ENCODE measurements at places on chromosomes 16 and 17.
A peak's percentile ranks its signal among the peaks of the same experiment; 100 is the strongest.

DNA sequence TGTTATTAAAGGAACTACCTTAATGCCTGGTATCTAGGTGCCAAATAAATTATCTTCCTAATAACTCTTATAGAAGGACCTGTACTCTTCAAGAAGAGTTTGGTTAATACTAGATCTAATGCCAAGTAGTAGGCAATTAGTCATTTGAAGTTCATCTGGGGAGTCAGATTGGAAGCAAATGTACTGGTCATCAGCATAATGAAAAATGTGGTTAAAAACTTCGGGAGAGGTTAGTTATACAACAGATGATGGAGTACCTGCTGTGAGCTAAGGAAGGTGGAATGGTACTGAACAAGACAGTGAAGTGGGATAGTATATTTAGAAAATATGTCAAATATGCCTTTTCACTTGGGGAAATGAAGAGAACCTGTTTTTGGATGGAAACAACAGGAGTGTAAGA lies 49.2 kb downstream of the TNRC6A start:
- no peak for DNase-seq

DNA sequence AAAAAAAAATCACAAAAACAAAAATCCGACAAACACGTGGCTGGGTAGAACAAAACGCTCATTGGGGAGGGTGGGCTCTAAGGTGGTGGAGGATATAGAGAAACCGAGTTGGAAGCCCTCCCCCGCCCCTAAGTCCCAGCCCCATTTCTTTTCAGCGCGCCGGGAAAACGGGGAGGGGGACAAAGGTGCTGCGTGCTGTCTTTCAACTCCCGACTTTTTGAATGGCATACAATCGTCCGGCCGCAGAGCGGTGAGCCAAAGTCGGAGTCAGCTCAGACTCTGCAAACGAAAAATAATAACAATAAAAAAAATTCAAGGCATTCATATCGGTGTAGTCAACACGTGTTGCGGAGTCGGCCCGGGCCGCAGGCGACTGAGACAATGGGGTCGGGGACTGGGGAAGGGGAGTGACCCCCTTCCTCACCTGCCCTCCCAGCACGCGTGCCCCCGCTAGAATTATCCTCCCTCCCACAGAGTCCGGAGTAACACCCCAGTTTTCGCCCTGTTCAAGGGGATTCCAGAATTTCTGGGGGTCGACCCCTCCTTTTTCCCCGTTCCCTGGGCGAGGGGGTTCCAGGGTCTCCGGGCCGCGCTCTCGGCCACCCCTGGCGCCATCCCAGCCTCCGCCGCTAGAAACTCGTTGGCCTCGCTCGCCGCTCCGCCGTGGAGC lies 1.7 kb upstream of the IGF2BP1 start:
- peak; percentile 22 for DNase-seq

GRCh38 chr17:33266611-33267010 lies 26.5 kb downstream of the ASIC2 start:
- DNase-seq: no peak

DNA sequence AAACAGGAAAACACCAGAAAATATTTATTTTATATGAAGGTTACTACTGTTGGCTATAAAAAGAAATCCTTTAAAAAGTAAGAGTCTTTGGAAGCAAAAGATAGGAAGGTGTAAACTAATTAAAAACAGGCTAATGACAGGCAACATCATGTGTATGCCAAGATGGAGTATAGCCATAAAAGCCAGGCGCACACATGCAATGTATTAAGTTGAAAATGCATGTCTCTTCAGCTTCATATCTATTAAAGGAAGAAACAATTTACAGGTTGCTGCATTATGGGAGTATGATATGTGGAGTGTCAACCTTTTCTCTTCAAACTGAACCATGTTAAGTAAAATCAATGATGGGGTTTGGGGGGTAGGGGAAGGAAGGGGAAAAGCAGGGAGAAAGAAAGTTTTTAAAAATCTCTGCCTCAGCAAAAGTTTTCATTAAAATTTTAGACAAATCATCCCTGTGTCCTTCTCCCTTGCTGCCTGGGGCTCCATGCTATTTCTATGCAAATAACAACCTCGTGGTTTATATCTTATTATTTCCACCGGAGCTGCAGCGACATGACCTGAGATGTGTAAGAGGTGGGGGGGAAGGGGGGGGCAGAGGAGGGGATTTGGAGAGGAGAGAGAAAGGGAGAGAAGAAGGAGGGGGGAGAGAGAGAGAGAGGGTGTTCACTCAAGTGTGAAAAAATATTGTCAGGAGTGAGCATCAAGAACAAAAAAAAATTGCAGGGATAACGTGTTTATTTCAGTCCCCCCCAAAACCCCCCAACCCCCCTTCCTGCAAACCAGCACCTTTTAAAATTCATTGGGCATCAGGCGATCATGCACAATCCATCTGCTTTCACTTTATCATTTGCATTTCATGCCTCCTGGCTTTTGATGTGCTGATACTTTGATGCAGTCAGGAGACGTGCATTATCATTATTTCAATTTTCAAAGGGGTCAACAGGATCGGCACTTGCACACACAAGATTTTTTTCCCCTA lies 197.6 kb downstream of the AATF start:
- no peak for DNase-seq

- no peak for DNase-seq
Measured at GRCh38 chr17:48582750-48583069, 4.6 kb upstream of the HOXB4 start.

DNA sequence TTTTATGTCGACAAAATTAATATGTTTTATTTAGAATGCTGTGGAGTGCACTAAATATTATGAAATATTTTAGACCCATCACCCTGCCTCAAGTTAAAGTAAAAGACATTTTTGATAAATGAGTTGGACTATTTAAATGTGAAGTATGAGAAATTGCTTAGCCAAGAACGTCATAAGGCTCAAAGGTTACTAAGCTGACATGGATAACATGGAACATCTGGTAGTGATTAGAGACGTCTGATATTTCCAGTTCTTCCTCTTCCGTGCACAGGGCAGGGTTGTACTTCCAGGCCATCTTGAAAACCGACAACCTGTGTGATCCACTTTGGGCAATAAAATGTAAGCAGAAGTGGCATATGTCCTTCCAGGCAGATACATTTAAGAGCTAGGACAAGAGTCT lies 7.2 kb upstream of the CCL8 start:
- DNase-seq: no peak

GRCh38 chr16:83271970-83272575 lies 535.7 kb upstream of the HSBP1 start:
- DNase-seq: no peak

GRCh38 chr16:22326771-22327445 lies 29.7 kb downstream of the POLR3E start:
- DNase-seq: peak; percentile 10

All from activated T-cell treated with anti-CD3 and anti-CD28 coated beads, Interleukin-2, amount 50 U/mL, for 48 hours (primary cell).